IPS DF 6.9 (cell line): ENCODE measurements at places on chromosomes 4 and X.

DNA sequence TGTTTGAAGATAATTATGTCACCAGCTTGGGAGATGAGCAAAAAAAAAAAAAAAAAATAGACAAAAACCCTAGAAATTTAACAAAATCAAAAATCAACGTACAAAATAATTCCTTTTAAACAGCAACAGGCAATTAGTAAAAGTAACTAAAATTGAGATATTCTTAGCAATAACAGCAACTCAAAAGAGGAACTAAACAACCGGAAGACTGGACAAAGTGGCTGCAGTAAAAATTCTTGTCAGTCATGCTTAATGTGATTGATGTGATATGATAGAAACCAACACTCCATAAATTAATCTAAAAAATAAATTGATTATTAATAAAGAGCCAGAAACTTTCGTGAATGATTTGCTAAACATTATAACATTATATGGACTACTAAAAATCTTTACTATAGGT is 1534.6 kb upstream of the AGA start:
- no peak for DNase-seq

DNA sequence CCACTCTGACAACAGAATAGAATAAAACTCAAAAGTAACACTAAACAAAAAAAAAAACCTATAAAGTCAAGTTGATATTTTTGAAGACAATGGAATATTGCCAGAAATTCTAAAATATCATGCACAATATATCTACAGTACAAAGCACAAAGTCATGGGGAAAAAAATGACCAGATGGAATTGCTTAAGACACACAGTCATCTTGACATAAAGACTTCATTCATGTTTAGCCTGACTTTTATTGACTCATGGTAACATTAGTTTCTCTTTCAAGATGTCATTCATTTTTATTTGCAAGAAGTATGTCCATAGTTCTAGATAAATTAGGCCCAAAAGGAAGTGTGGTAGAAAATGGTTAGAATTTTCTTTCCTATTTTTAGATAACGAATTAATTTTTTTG is 259.1 kb downstream of the CAMK2D start:
- DNase-seq = no peak

- DNase-seq = no peak
These were observed 249.8 kb upstream of the ANXA10 start for GRCh38 chr4:167842487-167842886.

DNA sequence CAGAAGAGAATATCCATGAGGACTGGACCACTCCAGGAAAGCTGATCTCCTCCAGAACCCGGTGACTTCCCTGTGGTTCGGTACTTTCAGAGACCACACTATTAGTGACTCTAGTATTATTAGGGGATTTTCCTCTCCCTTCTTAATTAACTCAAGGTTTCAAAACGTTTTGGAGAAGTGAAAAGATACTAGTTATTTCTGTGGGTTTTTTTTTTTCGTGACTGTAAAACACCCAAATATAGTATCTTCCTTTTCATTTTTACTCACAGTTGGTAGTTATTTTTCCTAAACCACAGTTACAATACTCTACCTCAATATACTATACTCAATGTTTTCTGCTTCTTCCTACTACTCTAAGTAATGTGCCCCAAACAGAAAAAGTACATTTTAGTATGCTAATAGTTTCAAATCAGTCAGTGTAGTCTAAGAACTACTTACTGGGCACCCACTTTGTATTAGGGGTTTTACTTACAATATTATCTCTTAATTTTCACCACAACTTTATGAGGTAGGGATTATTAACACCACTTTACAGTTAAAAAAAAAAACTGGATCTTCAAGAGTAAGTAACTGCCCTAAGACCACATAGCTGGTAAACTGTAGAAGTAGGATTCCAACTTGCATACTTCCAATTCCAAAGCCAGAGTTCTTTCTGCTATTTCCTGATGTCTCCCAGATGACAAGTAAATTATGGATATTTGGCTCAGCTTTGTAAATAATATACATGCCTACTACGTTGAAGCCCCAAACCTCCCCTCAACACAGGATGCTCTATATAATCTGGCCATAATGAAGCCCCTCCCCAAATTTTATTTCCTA is 45.0 kb downstream of the SLC9A7 start:
- DNase-seq = no peak

DNA sequence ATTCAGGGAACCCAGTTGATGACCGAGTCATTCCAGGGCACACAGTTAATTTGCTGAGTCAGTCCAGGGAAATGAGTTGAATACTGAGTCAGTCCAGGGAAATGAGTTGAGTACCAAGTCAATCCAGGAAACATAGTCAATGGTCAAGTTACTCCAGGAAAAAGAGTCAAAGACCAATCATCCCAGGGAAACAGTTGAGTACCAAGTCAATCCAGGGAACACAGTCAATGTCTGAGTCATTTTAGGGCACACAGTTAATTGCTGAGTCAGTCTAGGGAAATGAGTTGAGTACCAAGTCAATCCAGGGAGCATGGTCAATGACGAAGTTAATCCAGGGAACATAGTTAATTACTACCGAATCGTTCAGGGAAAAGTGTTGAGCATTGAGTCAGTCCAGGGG is 754.4 kb downstream of the NLGN4X start:
- DNase-seq = no peak

DNA sequence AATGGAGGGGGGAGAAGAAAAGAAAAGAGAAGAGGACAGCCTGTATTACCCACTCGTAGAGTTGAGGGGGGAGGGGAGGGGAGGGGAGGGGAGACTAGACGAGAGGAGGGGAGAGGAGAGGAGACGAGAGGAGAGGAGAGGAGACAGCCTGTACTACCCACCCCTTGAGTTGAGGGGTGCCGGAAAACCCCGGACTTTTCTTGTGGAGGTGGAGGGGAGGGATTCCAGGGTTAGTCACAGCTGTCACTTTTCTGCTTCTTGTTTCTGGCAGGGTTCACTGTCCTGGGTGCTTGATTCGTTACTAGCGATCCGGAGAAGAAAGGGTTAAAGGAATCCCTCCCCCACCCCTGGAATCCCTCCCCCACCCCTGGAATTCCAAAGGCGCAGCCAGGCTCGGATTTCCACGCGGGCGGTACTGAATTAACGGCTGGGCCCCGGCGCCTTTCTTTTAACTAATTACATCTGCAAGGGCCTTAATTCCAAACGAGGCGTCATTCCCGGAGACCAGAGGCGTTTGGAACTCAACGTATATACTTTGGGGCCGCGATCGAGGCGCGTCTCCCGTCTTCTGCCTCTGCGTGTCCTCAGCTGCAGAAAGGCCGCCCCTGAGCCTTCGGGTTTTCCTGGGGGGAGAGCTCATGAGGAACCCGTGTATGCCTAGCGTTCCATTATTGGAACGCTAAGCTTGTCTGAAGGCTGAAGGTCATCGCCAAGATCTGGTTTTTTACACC is 20.1 kb upstream of the CSF2RA start:
- DNase-seq = no peak

GRCh38 chr4:71456841-71457240 is 118.0 kb downstream of the SLC4A4 start:
- no peak for DNase-seq

GRCh38 chrX:95764972-95765451 is 919.6 kb upstream of the DIAPH2 start:
- no peak for DNase-seq

DNA sequence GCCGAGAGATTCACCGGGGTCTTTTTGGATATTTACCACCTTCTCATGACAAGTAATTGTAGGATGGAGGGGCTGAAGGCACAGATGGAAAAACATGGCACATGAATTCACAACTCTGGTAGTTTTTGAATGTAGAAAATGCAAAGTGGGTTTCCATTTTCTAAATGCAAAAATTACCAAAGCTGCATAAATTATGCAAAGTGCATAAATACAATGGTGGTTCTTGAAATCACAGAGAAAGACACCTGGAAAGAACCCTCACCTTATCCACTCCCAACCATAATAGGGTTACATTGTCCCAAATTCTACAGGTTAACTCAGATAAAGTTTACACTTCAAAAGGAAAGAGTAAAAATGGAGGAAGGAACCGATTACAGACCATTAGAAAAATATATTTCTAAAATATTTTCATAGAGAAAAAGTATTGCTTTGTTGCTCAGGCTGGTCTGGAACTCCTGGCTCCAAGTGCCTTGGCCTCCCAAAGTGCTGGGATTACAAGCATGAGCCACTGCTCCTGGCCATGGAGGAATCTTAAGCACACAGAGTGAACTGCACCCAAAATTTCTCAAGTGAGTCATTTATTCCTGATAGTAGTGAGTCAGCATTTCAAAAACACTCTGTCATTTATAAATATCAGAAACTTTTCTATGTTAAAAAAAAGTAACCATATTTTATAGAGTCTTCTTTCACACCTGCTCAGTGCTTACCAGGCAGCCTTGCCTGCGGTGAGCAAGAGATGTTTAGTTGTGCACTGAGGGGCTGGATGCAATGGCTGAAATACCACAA is 101.4 kb downstream of the FIP1L1 start:
- DNase-seq = no peak

DNA sequence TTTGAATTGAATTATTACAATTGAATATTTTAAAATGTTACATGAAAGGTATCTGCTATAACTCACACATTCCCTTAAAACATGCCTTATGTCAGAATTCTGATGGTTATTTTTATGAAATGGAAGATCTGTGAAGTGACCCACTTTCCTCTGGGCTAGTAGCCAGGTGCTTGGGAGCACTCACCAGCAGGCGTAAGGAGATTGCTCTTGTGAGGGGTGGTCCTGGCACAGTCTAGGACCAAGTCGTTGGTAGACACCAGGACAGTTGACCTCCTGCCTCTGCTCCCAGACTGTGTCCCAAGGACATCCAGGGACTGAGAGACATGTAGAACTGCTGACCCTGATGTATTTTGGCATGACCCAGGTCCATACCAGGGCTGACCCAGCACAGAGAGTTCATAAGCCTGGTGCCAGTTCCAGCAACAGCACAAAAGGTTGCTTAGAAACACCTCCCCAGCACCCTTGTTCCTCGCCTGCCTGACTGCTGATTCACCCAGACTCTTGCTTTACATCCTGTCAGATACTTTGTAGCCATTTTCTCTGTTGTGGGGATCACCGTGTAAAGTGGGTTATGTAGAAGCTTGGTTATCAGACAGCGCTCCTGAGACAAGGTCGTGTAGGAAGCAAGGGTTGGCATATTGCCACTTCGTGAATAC is 48.5 kb downstream of the NELFA start:
- DNase-seq = no peak

GRCh38 chr4:86896596-86896995 is 4.4 kb upstream of the C4orf36 start:
- DNase-seq = no peak

- DNase-seq = no peak
These were observed 98.8 kb upstream of the METTL14 start for GRCh38 chr4:118586357-118586790.
